NCI-H1436 (cell line): ENCODE measurements at places on chromosomes 4 and X.

GRCh38 chrX:110086162-110086915 lies 83.4 kb downstream of the TMEM164 start:
- DNase-seq: no peak

DNA sequence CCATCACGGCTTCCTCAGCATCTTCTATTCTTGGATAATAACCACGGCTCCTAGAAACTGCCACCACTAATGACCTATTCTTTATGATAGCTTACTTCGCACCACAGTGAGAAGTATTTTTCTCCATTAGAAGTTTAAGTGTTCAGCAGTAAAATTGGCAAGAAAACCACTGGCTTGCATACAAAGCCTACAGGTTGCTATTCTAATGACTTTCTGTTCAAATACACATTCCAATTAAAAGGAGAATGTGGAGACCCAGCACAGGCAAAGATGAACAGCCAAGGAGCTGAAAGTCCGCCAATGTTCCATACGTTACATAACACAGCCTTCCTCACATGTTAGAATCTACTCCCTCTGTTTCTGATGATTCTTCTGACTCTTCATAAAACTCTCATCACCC lies 875.0 kb upstream of the PRKX start:
- no peak for DNase-seq

DNA sequence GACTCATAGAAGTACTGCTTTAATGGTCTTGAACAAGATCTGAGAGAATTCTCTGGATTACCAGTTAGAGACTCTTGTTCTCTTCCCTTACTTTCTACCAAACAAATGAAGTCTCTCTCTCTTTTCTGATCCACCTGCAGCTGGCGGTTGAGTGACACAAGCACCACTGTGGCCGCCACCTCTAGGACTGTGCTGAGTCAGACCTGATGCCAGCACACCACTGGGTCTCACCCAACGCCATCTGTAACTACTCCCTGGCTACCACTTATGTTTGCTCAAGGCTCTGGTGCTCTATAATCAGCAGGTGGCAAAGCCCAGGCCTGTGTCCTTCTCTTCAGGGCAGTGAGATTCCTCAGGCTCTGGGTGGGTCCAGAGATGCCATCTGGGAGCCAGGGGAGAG lies 1173.5 kb downstream of the RPA4 start:
- DNase-seq: no peak

DNA sequence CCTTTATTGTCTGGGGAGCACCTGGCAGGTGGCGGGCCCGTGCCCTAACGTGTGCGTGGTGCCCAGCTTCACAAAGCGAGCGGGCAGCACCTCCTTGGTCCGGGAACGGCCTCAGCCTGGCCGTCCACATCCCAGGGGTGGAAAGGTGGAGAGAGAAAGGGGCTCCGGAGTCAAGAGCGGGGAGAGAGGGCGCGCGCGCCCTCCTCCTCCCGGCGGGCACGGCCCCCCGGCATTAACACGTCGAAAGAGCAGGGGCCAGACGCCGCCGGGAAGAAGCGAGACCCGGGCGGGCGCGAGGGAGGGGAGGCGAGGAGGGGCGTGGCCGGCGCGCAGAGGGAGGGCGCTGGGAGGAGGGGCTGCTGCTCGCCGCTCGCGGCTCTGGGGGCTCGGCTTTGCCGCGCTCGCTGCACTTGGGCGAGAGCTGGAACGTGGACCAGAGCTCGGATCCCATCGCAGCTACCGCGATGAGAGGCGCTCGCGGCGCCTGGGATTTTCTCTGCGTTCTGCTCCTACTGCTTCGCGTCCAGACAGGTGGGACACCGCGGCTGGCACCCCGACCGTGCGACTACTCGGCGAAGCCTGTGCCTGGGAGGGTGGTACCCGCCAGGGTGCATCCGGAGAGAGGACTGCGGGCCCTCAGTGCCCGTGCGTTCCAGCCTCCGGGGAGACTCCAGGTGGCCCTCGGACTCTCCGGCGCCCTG lies at the start of gene KIT:
Gene KIT (plus strand): TSS at position 407 of the 701 bp plus-strand sequence. CDS start 58 bp downstream, at position 465.
- DNase-seq: peak; percentile 92

DNA sequence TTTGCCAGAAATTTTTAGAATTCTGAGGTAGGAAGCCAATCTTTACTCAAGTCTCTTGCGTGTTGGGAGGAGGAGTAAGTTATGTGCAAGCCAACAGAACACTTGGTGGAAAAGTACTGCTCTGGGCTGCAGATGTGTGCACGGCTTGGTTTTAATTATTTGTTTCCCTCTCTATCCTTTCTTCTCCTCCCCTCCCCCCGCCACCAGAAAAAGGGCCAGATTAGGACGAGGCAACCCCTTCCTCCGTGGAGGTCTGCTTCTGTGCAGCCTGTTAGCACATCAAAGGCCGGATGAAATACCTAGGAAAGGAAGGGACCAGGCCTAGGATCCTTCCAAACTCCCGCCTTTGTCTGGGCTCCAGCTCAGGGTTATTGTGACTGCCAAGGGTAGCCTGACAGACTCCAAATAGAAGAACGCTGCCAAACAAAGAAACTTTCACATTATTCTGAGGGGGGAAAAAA lies 1.0 kb upstream of the PGRMC1 start:
- no peak for DNase-seq

- DNase-seq: no peak
Measured at GRCh38 chr4:8857766-8858700, 13.6 kb downstream of the HMX1 start.

DNA sequence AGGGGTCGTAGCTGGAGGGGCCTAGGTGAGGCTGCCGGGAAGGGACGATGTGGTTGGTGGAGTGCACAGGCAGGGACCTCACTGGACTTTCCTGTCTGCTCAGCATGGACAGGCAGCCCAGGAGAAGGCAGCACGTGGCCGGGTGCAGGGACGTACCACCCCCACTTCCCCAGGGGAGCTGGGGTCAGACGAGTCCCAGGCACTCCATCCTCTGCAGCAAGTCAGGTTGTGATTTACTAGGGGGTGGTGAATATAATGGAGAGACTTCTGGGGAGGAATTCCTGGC lies 1.5 kb upstream of the CTBP1 start:
- no peak for DNase-seq

DNA sequence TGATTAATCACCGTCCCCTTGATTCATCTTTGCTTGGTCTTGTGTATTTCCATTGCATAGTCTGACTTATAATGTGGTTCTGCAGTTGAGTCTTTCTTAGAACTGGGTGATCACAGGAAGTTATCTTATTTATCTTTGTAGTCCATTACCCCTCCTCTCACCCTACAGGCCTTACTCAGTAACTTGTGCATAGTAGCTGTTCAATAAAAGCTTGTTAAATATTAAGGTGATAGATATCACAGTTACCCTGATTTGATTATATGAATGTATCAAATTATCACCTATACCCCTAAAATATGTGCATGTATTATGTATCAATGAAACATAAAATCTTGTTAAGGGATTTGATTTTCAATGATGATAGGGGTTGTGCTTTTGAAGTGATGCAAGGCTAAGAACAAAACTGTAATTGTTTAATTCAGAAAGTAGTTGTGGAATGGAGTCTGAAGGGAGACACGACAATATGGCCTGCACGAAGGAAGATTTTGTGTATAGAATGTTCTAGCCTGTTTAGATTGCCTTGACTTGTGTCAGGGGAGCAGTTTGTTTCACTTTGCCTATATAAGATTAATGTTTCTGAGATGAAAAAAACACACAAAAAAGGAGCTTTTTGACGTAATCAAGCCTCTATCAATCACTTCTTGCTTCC lies 132.4 kb upstream of the LIMCH1 start:
- DNase-seq: no peak

DNA sequence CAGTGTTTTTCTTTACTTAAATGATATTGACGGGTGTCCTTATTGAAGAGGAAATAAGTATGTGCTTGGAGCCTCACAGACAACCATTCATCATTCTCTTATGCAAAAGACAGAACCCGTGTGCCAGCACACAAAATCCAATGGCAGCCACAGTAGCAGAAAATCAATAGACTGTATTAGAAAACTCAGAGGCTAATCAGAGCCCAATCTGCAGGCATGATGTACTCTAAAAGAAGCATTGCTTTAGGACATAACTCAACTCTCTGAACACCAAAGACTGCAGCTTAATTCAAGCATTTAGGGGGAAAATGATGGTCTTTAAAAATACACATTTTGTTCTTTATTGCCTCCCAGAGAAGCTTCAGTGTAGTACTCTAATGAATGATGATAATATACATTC lies 476.9 kb downstream of the PDHA2 start:
- no peak for DNase-seq
